Effector memory CD4-positive, alpha-beta T cell (primary cell): ENCODE measurements at places on chromosomes 6 and 20.

DNA sequence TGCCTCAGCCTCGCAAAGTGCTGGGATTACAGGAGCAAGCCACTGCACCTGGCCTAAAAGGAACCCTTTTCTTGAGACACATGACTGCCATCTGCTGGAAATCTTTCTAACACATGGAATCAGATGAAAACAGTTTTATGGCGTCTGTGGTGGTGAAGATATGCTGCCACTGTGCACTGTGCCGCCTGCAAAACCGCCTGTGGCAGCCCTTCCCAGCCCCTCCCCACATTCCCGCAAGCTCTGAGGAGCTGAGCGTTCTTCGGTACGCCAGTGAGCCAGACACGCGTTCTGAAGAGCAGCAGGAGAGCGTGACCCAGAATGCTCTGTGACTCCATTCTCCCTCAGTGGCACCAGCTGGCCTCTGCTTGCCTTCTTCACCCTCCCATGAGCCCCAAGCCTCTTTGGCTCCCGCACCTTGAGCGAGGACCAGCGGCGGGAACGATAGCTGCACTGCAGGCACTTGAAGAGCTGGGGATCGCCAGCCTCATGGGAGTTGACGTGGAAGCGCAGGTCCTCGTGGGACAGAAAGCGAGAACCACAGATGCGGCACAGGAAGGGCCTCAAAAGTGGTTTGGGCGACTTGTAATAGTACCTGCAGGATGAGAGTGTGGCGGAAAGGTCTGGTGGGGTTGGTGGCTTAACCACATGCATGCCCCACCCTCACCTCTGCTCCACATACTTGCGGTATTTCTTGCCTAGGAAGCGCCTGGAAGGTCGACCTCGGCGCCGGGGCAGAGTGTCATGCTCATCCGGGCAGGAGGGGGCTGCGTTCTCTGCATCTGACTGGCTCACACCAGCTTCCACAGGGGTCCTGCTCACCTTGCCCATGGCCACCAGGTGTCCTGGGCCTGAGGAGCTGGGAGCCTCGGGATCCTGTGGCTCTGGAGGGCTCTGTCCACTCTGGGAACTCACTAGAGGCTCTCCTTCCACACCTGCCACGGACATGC, 8.7 kb downstream of the ZNF335 start:
- DNase-seq: no peak

GRCh38 chr20:17023806-17024205, 203.0 kb upstream of the PCSK2 start:
- no peak for DNase-seq

- no peak for DNase-seq
Measured at GRCh38 chr20:58989196-58989595, 8.1 kb downstream of the NELFCD start.

GRCh38 chr6:101393829-101394251, 332 bp downstream of the GRIK2 start:
- DNase-seq: no peak

DNA sequence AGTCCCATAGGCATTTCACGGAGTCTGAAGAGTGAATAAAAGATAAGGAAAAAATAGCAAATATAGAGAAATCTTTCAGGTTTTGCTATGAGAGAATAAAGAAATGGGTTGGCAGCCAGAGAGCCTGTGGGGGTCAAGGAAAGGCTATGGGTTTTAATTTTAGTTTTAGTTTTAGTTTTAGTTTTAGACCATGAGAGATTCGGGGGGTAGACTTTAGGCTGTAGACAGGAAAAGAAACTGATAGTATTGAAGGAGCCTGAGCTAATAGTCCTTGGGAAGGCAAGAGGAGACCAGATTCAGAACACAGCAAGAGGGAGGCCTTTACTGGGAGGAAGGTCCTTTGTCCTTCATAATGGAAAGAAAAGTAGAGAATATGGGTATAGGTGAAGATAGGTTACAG, 19.3 kb downstream of the DOP1A start:
- no peak for DNase-seq

DNA sequence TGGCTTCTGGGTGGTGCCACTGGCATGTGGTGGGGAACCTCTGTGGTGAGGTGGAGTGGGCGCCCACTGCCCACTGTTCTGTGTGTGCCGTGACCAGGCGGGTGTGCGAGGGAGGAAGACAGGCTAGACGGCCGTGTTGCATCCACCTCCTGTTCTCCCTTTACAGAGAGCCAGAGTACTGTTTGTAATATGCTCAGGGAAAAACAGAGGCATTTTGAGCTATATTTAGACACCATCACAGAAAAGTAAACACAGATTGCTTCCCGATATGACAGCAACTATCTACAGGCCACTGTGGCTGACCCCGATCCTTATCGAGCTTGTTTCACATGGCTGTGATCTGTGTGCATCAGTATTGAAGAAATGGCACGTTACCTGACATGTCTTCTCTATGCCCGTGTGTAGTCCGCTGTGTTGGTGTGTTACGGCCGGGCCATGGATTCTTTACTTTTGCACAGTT, 45.6 kb downstream of the ARID1B start:
- DNase-seq: no peak

GRCh38 chr6:78910591-78911171, 43.3 kb downstream of the IRAK1BP1 start:
- DNase-seq: no peak

DNA sequence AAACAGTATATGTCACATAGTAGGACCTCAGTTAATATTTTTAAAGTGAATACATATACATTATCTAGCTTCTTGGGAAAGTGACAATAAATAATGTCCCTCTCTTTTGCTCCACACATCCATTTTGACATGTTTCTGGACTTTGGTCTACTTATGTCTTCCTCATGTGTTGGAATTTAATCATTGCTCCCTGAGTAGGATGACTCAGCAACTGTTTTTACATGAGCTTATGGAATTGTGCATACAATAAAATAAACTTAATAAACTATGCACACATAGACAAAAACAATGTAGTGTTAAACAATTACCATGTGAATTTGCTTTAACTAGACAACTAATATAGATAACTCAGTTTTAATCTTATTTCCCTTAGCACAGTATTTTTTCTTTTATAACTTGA, 503.8 kb downstream of the TFAP2B start:
- DNase-seq: no peak

GRCh38 chr6:15329197-15329671, 83.4 kb downstream of the JARID2 start:
- no peak for DNase-seq

GRCh38 chr6:149471801-149472200, 13.0 kb downstream of the ZC3H12D start:
- no peak for DNase-seq

GRCh38 chr20:51639206-51639832, 96.8 kb upstream of the NFATC2 start:
- no peak for DNase-seq

GRCh38 chr20:20491110-20491783, 123.3 kb downstream of the INSM1 start:
- no peak for DNase-seq

DNA sequence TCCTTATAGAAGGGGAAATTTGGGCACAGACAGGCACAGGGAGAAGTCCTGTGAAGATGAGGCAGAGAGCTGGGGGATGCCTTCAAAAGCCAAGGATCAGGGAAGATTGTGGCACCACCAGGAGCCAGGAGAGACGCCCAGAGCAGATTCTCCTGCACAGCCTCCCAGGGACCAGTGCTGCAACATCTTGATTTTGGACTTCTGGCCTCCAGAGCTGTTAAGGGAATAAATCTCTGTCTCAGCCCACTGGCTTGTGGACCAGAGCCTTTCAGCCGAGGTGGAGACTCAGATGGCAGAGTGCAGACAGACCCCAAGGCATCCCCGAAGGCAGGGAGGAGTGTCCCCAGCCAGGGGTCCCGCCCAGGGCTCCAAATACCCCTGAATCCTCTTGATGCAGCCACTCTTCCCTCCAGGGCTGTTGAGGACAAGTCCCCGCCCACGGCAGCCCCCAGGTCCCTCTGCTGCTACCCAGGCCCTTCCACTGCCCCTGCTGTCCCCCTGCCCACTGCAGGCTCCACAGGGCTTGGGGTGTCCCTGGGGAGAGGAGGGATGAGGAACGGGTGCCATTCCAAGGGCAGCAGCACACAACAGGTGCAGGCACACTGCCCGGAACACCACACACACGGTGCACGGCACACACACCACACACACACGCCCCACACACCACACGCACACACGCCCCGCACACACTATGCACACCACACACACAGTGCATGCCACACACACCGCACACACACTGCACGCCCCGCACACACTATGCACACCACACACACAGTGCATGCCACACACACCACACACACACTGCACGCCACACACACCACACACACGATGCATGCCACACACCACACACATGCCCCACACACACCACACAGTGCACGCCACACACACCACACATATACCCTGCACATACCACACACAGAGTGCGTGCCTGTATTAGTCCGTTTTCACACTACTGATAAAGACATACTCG, 311.4 kb downstream of the TAF4 start:
- no peak for DNase-seq

DNA sequence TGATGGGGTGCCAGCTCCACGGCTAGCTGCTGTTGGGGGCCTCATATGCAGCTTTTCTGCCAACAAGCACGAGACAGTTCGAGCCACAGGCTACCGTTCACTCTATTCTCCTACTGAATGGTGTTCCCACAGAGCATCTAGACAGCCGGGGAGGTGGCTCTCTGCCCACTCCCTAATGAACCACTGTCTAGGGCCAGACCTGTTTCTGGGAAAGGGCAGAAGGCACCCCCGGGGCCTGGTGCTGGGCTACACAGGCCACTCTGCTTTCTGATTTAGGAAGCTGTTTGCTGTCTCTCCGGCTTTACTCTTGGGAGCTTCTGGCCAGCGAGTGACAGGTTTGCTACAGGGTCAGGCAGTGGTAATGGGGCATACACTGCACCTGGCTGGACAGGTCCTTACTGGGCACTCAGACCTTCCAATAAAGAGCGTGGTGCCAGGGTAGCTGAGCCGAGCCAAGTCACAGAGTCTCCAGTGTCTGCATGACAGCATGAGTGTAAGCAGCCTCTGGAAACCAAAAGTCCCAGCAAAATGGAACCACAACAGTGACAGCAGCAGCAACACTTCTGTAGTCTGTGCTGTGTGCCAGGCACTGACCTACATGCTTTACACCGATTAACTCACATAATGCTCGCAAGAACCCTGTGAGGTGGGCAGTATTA, 8.4 kb downstream of the CCDC167 start:
- no peak for DNase-seq

DNA sequence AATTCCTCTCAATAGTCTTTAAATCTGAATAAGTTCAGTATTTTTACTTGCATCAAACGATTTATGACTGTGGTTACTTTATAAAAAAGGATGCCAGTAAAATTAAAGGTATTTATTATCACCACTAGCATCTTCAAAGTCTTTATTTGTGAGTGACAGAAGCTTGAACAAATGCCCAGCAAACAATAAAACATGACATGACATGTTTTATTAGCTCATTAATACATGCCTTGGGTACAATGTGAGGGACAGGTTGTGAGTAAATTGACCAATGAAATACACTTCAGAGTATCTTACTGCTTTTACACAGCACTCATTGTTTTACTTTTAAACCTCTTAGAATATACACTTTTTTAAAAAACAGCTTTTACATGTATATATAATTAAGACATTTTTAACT, 113.4 kb upstream of the BEND3 start:
- DNase-seq: no peak

GRCh38 chr20:10670501-10671220, 3.1 kb downstream of the JAG1 start:
- no peak for DNase-seq

- DNase-seq: no peak
Measured at GRCh38 chr6:127851197-127851596, 49.7 kb downstream of the THEMIS start.

- no peak for DNase-seq
Measured at GRCh38 chr6:3321042-3321441, 62.3 kb downstream of the PSMG4 start.

DNA sequence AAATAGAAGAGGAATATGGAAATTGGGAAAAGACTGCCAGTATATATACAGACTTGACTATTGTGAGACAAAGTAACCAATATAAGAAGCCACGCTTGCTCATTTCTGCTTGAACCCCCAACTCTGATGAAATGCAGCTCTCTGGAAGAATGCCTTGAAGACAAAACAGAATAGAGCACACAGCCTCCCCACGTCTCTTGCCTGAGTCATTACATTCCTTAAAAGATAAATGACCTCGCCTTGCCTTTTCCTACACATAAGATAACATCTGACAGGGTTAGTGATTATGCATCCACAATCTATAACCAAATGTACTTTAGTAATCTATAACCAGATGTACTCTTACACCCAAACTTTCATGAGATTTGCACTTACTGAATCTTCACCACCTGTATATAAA, 141.1 kb upstream of the EEF1E1 start:
- DNase-seq: no peak

DNA sequence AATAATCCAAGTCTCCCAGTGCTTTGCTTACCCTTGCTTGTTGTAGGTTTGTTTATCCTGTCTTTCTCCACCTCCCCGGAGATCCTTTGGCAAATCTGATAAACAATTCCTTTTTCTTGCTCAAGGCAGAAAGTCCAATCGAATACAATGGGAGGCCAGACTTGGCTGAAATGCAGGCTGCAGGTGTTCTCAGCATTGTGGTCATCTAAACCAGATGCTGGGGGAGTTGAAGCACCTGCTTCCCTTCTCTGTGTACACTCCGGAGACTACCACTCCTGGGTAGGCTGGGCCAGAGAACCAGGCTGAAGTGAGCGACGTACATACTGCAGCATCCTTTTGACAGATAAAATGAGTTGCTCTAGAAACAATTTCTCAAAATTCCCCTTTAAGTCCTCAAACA, 82.6 kb upstream of the PREP start:
- no peak for DNase-seq

GRCh38 chr6:166643891-166644590, 17.0 kb upstream of the RPS6KA2 start:
- no peak for DNase-seq

DNA sequence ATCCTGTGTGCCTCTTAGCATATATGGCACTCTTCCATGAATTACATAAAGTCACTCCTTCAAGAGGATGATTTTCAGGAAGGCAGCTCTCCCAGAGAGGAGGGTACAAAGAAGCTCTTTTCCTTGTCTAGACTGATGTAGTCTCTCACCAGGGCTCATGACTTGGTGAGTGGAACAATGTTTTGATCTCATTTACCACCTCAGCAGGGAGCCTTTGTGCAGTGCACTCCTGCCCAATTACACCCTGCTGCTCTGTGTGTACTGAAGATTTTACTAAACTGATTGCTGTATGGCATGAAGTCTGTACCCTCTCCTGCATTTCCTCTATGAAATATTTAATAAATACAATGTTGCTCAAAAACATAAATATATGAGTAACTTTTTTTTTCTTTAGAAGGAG, 598.3 kb upstream of the HS3ST5 start:
- no peak for DNase-seq

- no peak for DNase-seq
Measured at GRCh38 chr20:45934046-45934585, 367 bp upstream of the PCIF1 start.
